ENCODE measurements at places on chromosomes 6 and 20.

- DNase-seq, result no peak
Measured at GRCh38 chr6:113450061-113450465, 407.1 kb upstream of the MARCKS start.

GRCh38 chr6:28658475-28659249, 133.0 kb downstream of the GPX5 start:
- DNase-seq, result no peak

- no peak for DNase-seq
Measured at GRCh38 chr6:34115915-34116314, 30.0 kb downstream of the GRM4 start.

GRCh38 chr6:136365776-136366354, 76.2 kb upstream of the BCLAF1 start:
- DNase-seq, result no peak

DNA sequence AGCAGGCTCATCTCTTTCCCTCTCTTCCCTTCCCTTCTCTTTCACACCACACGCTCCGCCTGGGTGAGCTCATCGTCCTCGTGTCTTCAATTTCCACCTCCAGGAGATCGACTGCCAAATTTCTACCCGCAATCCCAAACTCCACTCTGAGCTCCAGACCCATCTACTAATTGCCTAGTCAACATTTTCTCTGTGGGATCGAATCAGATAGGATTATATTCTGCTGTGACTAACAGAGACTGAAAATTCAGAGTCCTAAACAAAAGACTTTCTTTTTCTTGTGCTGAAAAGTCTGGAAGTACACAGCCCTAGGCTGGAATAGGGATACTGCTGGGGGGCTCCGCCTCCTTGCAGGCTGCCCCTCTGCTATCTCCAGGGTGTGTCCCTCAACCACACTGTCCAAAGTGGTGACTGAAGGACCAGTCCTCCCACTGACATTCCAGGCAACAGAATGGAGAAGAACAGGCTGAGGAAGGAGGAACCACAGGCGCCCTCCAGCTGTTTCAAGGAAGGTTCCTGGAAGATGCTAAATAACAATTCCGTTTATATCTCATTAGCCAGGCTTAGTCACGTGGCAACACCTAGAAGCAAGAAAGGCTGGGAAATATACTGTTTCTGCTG, 5.0 kb upstream of the HSPA12B start:
- no peak for DNase-seq

GRCh38 chr6:147849401-147850330, 341.2 kb downstream of the SAMD5 start:
- no peak for DNase-seq

DNA sequence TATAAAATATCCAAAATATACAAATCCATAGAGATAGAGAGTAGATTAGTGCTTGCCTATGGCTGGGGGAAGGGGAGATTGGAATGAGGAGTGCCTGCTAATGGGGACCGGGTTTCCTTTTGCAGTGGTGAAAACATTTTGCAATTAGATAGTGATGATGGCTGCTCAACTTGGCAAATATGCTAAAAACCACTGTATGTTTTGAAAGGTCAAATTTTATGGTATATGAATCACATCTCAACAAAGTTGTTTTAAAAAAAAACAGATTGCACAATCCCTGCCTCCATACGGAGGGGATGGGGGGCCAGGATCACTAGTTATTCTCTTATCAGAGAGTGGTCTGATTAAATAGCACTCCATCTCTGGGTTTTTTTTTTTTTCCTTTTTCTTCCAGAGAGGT, 76.9 kb upstream of the RIPOR2 start:
- no peak for DNase-seq

- DNase-seq, result no peak
Measured at GRCh38 chr6:116090251-116090650, 10.4 kb upstream of the NT5DC1 start.

DNA sequence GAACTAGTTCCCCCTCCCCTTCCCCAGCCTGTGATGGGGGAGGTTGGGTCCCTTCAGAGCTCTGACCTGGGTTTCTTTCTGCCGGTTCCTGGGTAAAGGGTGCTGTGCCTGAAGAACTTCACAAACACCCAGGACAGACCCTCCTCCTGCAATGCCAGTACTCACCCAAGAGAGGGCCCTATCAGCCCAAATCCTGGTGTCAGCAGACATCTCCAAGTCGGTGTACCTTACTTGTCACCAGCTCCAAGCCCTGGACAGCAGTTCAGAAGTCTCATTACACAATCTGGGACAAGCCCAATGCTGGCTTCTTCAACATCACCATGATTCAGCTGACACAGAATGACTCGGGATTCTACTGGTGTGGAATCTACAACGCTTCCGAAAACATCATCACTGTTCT, 467 bp downstream of the TREML4 start:
- DNase-seq, result no peak

DNA sequence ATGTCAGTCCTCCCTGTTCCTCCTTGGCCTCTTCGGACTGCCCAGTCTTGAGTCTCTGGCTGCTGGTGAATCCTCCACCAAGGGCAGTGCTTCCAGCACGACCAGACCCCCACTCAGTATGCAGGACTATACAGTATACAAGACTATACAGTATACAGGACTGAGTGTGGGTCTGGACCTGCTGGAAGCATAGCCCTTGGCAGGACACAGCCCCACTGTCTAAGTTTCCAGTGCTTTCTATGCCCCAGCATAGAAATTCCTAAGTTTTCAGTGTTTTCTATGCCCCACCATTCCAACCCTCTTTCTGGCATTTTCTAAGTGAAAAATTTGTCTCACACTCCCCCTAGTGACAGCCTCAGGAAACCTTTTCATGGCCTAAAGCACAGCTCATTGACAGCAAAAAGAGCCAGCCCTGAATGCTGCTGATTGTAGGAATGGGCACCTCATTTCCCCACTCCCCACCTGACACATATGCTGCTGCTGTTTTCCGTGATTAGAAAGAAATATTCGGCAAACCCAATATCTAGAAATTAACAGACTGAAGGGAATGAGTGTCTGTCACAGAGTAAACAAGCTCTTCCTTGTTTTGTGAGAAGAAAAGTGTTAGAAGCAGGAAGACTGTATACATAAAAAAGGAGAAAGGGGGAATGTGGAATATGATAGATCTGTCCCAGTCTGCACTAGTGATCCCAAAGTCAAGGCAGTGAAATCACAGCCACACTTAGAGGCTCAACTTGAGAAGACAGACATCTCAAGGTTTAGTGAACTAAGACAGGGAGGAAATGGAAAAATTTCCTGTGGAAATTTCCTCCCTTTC, 206.9 kb downstream of the IBTK start:
- DNase-seq, result no peak

DNA sequence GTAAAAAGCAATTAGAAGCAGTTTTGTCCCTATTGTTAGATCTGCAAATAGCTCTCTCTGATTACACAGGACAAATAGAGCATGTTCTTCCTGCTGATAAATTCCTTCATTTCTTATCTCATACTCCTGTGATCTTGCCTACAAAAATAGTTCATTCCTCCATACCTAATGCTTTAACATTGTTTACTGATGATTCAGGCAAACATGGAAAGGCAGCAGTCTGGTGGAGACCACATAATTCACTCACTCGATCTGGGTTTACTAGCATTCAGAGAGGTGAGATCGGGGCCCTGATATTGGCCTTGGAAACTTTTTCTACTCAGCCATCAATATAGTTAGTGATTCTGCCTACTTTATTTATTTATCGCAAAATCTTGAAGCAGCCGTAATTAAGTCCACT, 20.2 kb downstream of the HLA-DPA1 start:
- DNase-seq, result no peak

DNA sequence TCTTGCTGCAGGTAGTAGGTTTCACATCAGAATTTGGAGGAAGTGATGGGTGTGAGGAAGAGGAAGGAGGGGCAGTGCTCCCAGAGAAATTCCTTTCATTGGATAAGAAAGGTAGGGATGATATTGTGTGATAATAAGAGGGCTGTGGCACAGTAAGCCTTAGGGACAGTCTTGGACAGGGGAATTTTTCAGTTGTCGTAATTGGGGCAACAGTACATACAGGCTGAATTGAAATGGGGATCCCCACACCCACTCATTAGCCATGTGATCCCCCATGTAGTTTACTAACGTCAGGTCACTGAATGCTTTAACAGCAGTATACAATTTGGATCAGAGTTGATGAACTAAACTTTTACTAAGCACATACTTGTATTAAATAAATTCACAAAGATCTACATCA, 79.4 kb downstream of the FOXO3 start:
- no peak for DNase-seq

DNA sequence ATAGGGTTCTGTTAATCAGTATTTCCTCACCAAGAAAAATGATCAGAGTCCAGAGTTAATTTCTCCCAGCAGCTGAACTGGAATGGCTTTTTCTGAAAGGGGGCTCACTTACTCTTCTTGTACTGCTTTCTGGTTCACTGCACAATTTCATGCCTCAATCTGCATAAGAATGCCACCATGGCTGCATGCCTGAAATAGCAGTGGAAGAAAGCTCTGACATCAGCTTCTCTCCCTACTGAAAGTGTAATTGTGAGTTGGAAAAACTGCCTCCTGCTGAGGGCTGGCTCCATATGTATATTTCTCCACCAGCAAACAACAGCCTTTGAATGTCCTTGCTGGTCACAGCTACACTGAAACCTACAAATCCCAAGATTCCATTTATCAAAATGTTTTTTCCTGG, 1027.2 kb upstream of the GJE1 start:
- no peak for DNase-seq

DNA sequence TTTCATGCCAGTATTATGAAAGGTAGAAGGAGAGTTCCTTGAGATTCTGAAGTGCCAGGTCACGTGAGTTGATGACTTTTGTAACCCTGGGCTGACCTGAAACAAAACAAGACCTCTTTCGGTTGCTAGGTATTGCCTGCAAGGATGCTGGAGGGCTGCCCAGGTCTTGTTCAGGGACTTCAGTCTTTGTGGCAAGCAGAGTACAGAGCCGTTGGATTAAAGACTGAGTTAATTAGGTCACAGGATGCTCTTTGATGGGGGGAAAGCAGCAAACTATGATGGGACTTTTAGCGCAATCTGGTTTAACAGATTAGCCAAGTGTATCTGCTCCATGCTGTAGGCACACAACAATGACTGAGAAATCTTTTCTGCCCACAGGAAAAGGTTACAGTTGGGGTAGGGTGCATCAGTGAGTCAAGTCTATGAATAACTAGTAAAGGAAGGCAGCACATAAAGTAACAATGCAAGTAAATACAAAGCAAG, 12.8 kb upstream of the ELOVL5 start:
- no peak for DNase-seq

DNA sequence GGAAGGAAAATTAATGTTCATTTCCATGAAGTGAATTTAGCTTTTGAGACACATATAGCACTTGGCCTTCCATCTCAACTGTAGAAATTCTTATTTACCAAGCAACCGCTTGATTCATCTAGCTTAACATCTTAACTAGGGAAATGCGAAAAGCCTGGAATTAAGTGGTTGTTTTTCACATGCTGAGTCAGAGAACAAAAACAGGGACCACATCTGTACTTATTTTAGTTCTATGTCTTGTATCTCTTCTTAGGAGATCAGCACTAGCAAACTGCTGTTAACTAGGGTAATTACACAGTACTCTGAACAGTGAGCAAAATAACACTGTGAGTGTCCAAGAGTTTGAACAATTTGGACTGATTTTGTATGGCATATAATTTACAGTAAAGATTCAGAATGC, 590.9 kb upstream of the NRSN1 start:
- DNase-seq, result no peak

All from stimulated activated CD8-positive, alpha-beta memory T cell treated with anti-CD3 and anti-CD28 coated beads, Interleukin-4, amount 100 ng/mL, for 1 hour (primary cell).